HCEC 1CT (cell line): ENCODE measurements at places on chromosomes 4 and X.

GRCh38 chr4:188113156-188113555, 3.8 kb upstream of the TRIML2 start:
- peak; percentile 16 for DNase-seq

DNA sequence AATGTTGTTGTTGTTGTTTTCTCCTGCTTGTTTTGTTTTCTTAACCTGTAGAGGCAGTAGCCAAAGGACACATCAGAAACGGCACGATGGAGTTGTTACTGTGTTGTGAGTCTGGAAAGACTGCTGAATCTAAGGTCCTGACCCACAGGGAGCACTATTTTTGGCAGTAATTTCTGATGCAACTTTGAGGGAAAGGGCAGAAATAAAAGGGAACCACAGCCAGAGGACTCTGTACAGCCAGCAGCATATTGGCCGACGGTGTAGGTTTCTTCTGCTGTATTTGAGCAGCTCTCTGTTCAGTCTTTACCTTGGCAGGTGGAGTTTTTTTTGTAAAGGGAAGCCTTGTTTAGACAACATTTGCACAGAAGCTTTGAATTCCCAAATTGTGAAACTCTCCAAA, 203.0 kb upstream of the GPR101 start:
- no peak for DNase-seq

DNA sequence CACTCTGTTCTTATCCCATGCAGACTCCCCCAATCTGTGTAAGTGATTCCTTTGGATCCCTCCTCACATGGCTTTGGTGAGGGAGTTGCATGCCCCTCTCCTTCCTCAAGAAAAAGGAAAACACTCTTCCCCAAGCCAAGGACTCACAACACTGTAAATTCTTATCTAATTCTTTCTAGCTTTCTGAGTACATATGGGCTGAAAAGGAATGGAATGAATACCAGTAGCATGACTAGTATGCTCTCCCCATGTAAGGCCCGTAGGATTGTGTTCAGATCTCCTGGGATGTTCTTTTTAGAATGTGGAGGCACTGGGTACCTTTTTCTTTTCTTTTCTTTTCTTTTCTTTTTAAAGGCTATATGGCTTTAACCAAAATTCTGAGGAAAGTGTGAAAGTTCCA, 17.0 kb upstream of the MAGED1 start:
- peak; percentile 67 for DNase-seq

DNA sequence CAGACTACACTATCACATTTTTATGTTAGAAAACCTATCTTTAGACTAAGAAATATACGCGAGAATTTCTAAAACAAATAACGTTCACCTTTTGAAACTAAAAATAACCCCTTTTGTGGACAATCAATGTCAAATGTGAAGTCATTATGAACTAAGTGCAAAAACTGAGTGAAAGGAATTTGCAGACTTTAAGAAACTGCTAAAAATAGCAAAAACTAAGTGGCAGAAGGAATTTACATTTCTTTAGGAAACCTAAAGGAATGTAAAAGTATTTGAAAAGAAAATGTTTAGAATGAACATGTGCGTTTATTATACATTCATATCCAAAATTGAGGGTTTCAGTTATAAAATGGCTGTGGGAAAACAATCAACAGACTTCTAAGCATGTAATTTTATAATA, 58.3 kb downstream of the VEGFC start:
- no peak for DNase-seq

DNA sequence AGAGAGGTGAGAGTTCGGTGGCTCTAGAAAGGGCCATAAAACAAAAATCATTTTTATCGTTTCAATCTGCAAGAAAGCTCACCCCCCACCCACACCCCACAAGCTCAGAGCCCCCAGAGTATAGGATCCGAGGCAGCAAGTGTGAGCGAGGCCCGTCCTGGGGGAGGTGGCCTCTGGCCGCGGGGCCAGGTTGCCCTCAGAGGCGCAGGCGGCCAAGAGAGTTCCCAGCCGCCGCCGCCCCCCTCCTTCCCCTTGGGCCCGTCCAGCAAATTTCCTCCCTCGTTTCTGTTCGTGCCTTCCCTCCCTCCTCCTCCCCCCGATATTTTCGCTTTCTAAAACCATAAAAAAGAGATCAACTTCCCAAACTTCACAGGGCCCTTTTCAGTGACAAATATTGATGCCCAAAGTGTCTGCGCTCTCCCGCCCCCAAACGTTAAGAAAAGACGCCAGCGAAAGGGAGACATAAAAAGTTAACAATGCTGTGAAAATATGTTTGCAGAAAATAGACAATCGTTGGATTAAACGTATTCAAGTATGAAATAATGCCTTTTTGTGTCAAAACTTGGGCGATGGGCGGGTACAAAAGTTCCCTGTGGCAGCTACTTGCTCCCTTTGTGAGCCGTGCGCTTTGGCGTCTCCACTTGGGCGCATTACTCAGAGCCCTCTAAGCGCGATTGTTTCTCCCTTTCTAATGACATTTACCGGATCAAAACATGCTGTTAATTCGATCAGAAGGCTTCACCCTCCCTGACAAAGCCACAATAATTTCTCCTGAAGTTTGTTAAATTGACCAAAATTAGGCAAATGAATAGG, 1.1 kb upstream of the HELT start:
- no peak for DNase-seq

GRCh38 chrX:29297171-29297800, 710.0 kb downstream of the IL1RAPL1 start:
- DNase-seq = no peak

GRCh38 chr4:71231129-71232055, 107.4 kb upstream of the SLC4A4 start:
- peak; percentile 46 for DNase-seq

GRCh38 chr4:25938787-25939186, 24.8 kb downstream of the SMIM20 start:
- peak; percentile 70 for DNase-seq

GRCh38 chr4:27198246-27198645, 337.6 kb downstream of the STIM2 start:
- no peak for DNase-seq

DNA sequence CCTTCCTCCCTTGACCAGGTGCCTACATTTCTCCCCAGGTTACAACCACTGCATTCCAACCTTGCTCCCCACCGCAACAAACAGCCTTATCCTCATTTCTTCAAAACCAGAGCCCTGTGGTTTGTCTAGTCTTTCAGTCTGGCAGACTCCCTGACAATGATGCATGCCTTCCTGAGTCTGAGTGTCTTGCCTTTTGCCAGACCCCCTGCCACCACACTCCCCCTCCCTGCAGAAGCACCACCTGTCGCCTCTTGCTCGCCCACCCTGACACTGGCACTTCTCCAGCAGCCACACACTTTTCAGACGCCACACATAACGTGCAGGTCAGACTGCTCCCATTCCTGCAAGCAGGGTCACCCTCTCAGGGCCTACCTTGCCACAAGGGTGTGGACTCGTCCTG, 349.2 kb upstream of the NOCT start:
- DNase-seq = no peak

- DNase-seq = no peak
Measured at GRCh38 chrX:93673056-93673868, at the start of gene NAP1L3. Gene NAP1L3, minus strand, starts transcription at chrX:93673578. Its CDS starts 274 bp downstream, at chrX:93673304.

- DNase-seq = no peak
Measured at GRCh38 chrX:77446908-77447652, at the start of gene FGF16. Gene FGF16, plus strand, starts transcription at chrX:77447389. Its CDS starts 286 bp downstream, at chrX:77447675.

GRCh38 chr4:3790006-3790561, 23.9 kb downstream of the ADRA2C start:
- DNase-seq = no peak

- no peak for DNase-seq
Measured at GRCh38 chrX:38087594-38087993, 81.2 kb downstream of the SYTL5 start.

GRCh38 chr4:94826206-94826605, 68.5 kb downstream of the BMPR1B start:
- DNase-seq = no peak

DNA sequence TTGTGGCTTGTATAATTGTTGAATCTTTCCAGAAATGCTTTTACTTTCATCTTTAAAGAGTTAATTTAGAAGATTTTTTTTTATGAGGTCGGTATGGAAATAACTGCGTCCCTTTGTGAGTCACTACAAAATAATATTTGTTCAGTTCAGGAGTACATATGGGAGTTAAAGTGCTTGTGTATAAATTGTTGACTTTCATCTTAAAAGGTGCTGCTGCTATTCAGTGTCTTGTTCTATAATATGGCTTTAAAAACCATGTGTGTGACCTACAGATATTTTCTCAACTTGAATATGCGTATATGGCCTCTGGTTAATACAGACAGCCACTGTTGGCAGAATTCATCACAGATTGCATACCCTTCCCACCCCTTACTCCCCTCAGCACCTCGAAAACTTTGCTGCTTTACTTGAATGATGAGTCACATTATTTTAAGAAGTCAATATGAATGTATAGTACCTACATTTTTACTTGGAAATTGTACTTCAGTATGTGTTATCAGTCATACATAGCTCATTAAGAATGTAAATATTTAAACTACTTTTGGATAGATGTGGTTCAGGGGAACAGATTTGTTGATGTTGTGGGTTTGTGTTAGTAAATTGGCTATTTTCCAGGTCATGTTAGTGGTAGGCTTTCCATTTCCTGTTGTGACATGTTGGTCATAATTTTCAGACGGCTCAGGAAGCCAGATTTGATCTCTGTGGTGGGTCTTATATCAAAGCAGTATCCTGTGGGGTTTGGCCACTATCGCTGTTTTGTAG, 1.5 kb downstream of the CLCN3 start:
- DNase-seq = peak; percentile 80

DNA sequence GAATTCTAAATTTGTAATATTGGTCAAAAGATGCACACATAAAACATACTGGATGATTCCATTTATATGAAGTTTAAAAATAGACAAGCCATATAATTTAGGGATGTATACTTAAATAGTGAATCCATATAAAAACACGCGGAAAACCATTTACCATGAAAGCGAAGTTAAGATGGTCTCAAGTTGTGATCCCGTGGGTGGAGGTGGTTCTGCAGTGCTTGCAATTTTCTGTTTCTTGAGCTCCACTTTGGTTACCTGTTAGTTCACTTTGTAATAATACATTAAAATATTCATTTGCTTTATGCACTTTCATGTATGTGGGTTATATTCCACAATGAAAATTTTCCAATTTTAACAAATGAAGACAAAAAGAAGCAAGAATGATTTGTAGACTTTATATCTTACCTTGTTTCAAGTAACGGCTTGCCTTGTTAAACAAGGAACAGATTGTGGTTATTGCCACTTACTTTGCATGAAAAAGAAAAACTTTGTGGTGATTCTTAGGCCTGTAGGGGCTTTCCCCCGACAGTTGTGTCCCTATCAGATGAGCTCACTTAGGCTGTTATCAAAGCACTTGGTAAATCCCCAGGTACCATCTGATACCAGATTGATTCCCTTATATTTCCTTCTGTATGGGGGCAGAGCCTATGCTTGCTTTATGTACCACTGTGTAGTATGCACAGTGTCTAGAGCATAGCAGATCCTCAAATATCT, 12.2 kb downstream of the UCP1 start:
- DNase-seq = no peak

GRCh38 chr4:155906554-155907247, 3.2 kb downstream of the TDO2 start:
- DNase-seq = peak; percentile 75

- DNase-seq = no peak
Measured at GRCh38 chrX:106585478-106585877, 26.3 kb upstream of the RADX start.
